Smooth muscle cell of the pulmonary artery (primary cell): ENCODE measurements at places on chromosomes 1 and 21. TPM values are rescaled to one million over a fixed set of nuclear protein-coding genes. Genes with fewer than 3 reads are reported as not detected.

The SPSB1 gene
- 21.6 and 33.2 TPM in 2 replicates for total RNA-seq

The TMCC2 gene
- total RNA-seq, result 2.7 and 3.3 TPM in 2 replicates

The SPATA6 gene
- total RNA-seq, result 3.2 and 6.2 TPM in 2 replicates

The FAM167B gene
- total RNA-seq, result 0.98 and 2.3 TPM in 2 replicates

The GBP4 gene
- 0.52 and 0.66 TPM in 2 replicates for total RNA-seq

The S100A11 gene
- 77.9 and 105 TPM in 2 replicates for total RNA-seq

The CCDC185 gene
- total RNA-seq, result not detected in 2 replicates

The PLA2G4A gene
- 20.1 and 41.2 TPM in 2 replicates for total RNA-seq

The AADACL4 gene
- not detected in 2 replicates for total RNA-seq

The KLHDC9 gene
- total RNA-seq, result 0.98 and 1.2 TPM in 2 replicates

The OR2AK2 gene
- total RNA-seq, result not detected in 2 replicates

The MMEL1 gene
- total RNA-seq, result 0.39 TPM in 1 of 2 replicates, not detected in the other

The EXO1 gene
- total RNA-seq, result 1.6 and 4.6 TPM in 2 replicates

The EFNA1 gene
- total RNA-seq, result 1.0 and 3.7 TPM in 2 replicates

The POU3F1 gene
- 0.03 TPM in 1 of 2 replicates, not detected in the other for total RNA-seq

The NMNAT2 gene
- 0.33 and 2.3 TPM in 2 replicates for total RNA-seq

The PRAMEF15 gene
- not detected in 2 replicates for total RNA-seq

The LMNA gene
- total RNA-seq, result 1,049 and 1,502 TPM in 2 replicates

The C1orf56 gene
- total RNA-seq, result 2.5 and 2.7 TPM in 2 replicates

The IGSF9 gene
- 0.36 TPM in 1 of 2 replicates, not detected in the other for total RNA-seq

The RAB42 gene
- total RNA-seq, result 2.2 and 5.7 TPM in 2 replicates

The CDCA8 gene
- total RNA-seq, result 1.7 and 3.7 TPM in 2 replicates

The PDZK1IP1 gene
- 0.26 and 2.0 TPM in 2 replicates for total RNA-seq

The C8A gene
- not detected in 2 replicates for total RNA-seq

The NBPF10 gene
- 2.8 and 4.7 TPM in 2 replicates for total RNA-seq

The ARV1 gene
- 9.7 and 15.2 TPM in 2 replicates for total RNA-seq

The AMY1A gene
- not detected in 2 replicates for total RNA-seq

The BMP8A gene
- 0.13 and 0.33 TPM in 2 replicates for total RNA-seq

The CFAP74 gene
- total RNA-seq, result not detected in 2 replicates

The TRIM45 gene
- 1.9 and 3.3 TPM in 2 replicates for total RNA-seq

The OR10Z1 gene
- not detected in 2 replicates for total RNA-seq

The PTPRC gene
- 0.03 and 0.39 TPM in 2 replicates for total RNA-seq

The CR1 gene
- not detected in 2 replicates for total RNA-seq

The VANGL2 gene
- 0.07 and 0.46 TPM in 2 replicates for total RNA-seq

The PYHIN1 gene
- total RNA-seq, result not detected in 2 replicates

The PDIK1L gene
- total RNA-seq, result 3.5 and 4.1 TPM in 2 replicates

The GSTM2 gene
- 26.5 and 27.1 TPM in 2 replicates for total RNA-seq

The RGS8 gene
- not detected in 2 replicates for total RNA-seq

The FLG2 gene
- total RNA-seq, result not detected in 2 replicates

The NES gene
- 43.7 and 57.4 TPM in 2 replicates for total RNA-seq

The TMPRSS2 gene
- total RNA-seq, result not detected in 2 replicates

The RHD gene
- not detected in 2 replicates for total RNA-seq

The NUDT4B gene
- total RNA-seq, result 5.0 and 9.8 TPM in 2 replicates
